ENCODE measurements at places on chromosomes 16 and 17.
A peak's percentile ranks its signal among the peaks of the same experiment; 100 is the strongest.

- no peak for DNase-seq
Measured at GRCh38 chr16:13510425-13511151, 409.4 kb upstream of the ERCC4 start.

DNA sequence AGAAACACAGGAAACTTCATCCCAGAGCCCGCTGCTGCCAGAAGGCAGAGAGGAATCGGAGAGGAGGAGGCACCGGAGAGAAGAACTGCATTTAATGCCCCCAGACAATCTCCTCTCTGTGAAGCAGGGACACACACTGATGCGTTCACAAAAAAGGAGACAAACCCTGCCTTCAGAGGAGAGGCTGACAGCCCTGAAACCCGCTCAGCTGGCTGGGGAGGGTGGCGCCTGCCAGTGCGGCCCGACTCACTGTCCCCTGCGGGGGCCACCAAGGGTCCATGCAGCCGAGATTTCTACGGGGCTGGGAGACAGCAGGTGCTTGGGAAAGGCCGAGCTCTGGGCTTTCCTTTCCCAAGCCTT, 21.9 kb upstream of the CACNG1 start:
- DNase-seq: no peak

DNA sequence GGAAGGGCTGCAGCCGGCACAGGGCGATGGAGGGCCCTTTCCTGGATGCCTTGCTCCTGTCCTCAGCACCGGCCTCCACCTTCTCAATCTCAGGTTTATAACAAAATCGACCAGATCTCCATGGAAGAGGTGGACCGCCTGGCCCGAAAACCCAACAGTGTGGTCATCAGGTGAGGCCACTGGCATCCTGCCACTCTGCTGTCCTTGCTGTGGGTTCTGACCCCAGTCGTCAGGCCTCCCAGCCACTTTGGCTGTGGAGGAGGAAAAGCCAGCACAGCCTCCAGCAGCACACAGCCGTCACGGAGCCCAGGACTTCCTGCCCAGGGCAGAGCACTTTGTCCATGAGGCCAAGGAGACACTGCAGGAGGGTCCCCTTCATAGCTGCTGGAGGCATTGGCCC, 6.7 kb upstream of the MYO15A start:
- no peak for DNase-seq

DNA sequence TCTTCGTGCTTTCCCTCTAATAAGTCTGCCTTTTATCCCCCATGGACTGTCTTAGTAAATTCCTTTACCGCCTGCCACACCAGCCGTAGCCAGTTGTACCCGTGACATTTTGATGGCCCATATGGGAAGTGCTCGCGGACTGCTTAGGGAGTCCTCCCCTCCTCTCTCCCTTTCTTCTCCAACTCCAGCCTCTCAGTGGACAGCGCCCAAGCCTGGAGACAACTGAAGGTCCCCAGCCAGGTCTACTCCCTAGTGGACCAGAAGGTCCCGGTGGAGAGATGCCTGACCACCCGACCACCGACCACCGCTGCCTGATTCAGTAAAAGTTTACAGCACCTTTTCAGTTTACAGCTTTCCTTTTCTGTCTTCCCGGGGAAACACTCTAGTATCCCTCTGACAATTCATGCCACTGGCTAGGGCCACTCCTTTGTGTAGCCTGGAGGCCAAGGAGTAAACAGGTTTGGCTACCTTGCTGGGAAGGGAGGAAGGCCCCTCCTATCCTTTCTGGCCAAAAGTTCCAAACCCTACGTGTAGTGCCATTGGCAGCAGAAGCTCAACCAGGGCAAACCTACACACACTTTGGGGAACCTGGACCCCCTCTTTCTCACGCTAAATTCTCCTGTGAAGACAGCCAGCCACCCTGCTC, 18.0 kb downstream of the CTRB2 start:
- no peak for DNase-seq

DNA sequence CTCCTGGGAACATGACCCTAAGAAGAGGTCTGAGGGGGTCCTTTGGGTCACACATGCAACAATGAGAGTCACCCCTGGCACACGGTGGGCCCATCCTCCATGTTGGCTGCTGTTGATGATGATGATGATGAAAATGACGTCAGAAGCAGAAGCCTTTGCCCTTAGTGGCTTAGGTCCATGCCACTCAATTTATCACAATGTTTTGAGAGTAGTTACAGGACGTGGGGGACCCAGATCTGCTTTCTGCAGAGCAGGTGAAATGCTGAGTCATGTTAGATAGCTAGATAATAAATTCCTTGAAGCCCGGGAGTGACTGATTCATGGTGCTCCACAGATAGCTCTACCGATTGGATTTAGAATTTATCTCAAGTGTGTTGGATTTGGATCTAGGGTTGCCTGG, 53.9 kb downstream of the VPS35L start:
- no peak for DNase-seq

DNA sequence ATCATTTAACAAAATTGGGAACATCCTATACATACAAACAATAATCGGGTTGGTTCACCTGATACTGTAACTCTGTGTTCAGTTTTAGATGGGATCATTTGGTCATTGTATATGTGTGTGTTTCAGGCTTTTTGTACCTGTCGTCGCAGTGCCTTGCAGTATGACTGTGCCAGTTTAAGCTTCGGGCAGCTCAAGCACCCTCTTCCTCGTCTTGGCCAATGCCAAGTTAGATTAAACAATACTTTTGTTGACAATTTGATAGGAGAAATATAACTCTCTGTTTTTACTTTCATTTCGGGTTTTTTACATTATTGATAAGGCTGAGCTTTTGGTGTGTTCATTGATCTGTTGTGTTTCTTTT, 37.0 kb upstream of the ARHGAP17 start:
- DNase-seq: no peak

GRCh38 chr16:78522327-78522726, 422.9 kb downstream of the WWOX start:
- DNase-seq: no peak

DNA sequence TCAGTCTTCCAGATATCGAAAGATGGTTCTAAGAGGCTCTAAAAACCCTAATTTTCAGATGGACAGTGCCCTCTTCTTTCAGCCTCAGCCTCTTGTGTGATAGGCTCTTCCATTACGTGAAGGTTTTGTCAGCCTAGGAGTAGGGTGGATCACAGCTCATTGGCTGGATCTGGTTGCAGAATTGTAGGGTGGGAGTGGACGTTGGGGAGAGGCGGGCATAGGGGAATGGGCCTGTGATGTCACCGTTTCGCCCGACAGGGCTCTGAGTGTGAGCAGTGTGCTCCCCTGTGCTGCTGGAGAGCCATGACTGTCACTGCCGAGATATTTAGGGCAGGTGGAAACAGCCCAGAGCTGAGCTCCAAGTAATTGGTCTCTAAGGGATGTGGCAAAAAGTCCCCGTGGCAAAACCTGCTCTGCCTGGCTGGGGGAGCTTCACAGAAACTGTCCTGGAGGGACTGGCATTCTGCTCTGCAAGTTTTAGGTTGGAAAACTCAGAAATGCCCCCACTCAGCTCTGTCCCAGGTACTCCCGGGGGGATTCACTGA, 6.2 kb upstream of the WFIKKN1 start:
- DNase-seq: no peak

GRCh38 chr17:8091033-8091687, 3.6 kb upstream of the ALOX12B start:
- no peak for DNase-seq

- DNase-seq: no peak
Measured at GRCh38 chr16:67565470-67566100, 3.3 kb downstream of the CTCF start.

GRCh38 chr17:51133365-51133764, 12.7 kb upstream of the SPAG9 start:
- no peak for DNase-seq

DNA sequence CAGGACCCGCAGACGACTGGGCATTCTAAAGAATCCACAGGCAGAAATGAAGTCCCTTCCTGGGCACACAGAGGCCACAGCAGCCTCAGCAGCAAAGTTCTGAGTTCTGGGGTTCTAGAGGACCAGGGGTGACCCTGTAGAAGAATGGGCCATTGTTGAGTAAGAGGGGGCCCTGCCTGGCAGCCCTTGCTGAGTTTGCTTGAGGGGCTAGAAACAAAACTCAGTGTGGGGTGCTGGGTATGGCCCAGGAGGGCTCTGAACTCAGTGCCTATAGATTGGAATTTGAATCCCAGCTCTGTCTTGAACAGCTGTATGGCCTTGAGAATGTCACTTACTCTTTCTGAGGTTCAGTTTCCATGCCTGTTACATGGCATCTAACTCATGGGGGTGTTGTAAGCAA, at the start of gene PDILT:
Gene PDILT (minus strand): TSS at position 101 of the 400 bp plus-strand sequence. CDS start 5,437 bp downstream, outside the sequence.
- no peak for DNase-seq

DNA sequence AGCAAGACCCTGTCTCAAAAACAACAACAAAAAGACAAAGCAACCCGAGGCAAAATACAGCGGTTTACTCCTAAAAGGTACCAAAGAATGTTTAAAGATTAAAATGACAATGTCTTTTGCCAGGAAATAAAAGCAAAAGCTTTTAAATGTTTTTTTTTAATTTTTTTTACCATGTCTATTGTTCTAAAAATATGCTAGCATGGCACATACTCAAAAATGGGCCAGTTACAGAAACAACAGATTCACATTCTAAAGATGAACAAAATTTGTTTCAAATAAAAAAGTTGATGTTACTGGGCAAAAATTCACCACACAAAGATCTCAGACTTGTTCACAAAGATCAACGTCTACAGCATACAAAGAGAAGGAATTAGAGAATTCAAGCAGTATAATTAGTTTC, 41.1 kb downstream of the CACNG1 start:
- DNase-seq: no peak

DNA sequence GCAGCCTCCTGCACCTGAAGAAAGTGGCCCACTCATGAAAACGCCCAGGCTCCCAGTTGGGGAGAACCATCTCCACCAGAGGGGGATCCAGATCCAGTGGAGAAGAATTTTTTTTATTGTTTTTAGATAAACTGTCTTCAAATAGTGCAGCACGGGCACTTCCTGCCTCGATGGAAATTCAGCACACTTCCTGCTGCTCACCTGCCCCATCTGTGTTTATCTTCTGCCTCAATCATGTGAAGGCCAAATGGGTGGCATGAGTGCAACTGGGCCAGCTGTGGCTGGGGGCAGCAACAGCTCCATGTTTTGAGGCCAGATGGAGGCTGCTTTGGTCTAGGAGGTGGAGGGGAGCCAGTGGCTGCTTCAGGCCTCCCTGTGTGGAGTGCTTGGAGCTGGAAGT, 75.9 kb upstream of the WSB1 start:
- no peak for DNase-seq

DNA sequence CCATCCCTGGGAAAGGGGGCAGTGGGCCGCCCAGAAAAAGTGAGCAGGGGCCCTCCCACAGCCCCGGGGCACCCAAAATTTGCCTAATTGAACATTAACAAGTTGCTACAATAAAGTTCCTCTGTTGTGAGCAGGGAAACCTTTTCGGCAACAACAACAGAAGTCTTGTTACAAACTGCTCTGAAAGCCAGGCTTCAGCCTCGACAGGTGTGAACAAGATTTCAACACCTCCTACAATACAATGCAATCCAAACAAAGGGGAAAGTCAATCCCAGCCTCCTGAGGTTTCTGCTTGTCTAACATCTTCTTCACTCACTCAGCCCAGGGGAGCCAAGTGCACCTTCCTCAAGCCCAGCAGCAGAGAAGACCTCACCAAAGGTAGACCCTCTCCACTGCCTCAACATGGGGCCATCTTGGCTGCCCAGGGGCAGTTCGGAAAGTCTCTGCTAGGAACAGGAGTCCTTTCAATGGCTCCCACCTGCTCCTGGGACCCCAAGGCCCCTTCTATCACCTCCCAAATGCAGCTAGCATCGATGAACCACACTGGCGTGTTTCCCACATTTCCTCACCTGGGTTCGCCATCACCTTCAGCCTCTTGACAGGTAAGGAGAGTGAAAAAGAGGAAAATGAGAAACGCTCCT, 19.1 kb downstream of the ZFHX3 start:
- DNase-seq: no peak

GRCh38 chr17:3794557-3795389, 6.2 kb downstream of the ITGAE start:
- peak; percentile 63 for DNase-seq

GRCh38 chr16:29714972-29715371, 30.8 kb downstream of the C16orf54 start:
- no peak for DNase-seq

DNA sequence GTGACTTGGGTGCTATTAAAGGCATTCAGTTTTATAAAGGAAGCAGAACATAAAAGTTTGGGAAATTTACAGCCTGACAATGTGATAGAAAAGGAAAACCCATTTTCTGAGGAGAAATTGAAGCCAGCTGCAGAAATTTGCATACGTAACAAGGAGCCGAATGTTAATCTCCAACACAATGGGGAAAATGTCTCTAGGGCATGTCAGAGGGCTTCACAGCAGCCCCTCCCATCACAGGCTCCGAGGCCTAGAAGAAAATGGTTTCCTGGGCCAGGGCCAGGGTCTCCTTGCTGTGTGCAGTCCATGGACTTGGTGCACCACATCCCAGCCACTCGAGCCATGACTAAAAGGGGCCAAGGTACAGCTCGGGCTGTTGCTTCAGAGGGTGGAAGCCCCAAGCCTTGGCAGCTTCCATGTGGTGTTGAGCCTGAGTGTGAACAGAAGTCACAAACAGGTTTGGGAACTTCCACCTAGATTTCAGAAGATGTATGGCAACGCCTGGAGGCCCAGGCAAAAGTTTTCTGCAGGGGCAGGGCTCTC, 23.9 kb upstream of the TOM1L1 start:
- DNase-seq: no peak

- DNase-seq: no peak
Measured at GRCh38 chr17:12727076-12727760, 61.5 kb downstream of the MYOCD start.

DNA sequence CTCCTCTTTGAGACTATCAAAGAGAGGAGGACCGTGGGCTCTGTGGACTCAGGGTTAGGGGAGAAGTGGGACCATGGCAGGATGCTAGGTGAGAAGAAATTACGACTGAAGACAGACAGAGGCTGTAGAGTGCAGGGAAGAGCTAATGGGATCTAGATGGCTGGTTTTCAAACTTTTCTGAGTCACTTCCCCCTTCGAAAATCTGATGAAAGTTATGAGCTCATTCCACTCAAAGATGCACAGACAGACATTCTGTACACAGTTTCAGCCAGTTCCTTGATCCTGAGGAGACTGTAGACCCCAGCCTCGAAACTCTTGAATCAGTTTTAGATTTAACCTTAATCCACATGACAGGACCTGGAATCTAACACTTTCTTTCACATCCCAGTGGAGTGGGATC, 40.7 kb downstream of the RGS9 start:
- no peak for DNase-seq

GRCh38 chr16:10906482-10906881, 29.5 kb downstream of the CIITA start:
- DNase-seq: no peak
